Adrenal gland (tissue), 19 donors: ENCODE measurements at places on chromosomes 3 and 15. TPM values are rescaled to one million over a fixed set of nuclear protein-coding genes. Genes with fewer than 3 reads are reported as not detected.

The AADAC gene
- total RNA-seq: 232 TPM

The SNX22 gene
- 1.8 TPM for total RNA-seq

GRCh38 chr3:104992676-104993075 is 374.0 kb upstream of the ALCAM start:
- no peak overlapping the region for H3K27ac ChIP-seq
- H3K36me3 ChIP-seq: no peaks in the 10 kb centered on the region
- H3K27me3 ChIP-seq: no peaks in the 10 kb centered on the region

- no peak for DNase-seq
- peak overlapping the region; percentile 33 for H3K27ac ChIP-seq
- H3K36me3 ChIP-seq: no peaks in the 10 kb centered on the region
- H3K4me1 ChIP-seq: peaks cover 25% of the 10 kb centered on the region
- H3K4me3 ChIP-seq: no peak overlapping the region
These were observed 6.2 kb downstream of the STIMATE start for GRCh38 chr3:52891164-52891563.

The TLR9 gene
- total RNA-seq: 0.06 TPM

GRCh38 chr3:149623824-149624223 is 34.0 kb downstream of the WWTR1 start:
- H3K27ac ChIP-seq: no peak overlapping the region
- no peaks in the 10 kb centered on the region for H3K4me1 ChIP-seq
- DNase-seq: no peak
- no peaks in the 10 kb centered on the region for H3K36me3 ChIP-seq

DNA sequence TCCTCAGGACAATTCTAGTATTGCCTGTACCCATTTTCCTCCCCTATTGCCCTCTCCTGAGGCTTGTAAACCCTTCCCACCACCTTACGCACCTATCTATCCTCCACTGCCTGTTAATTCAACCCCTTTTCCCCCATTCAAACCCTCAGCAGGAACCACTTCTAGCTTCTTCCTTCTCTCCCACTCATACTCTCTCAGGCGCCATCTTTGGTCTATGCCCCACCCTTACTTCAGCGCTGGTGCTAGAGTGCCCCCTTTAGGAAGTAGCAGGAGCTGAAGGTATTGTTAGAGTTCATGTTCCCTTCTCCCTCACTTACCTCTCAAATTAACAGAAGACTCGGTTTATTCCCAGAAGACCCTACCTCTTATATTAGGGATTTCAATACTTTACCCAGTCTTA is 121.8 kb upstream of the NLGN1 start:
- no peak overlapping the region for H3K4me3 ChIP-seq
- H3K27me3 ChIP-seq: no peaks in the 10 kb centered on the region
- H3K4me1 ChIP-seq: no peaks in the 10 kb centered on the region
- DNase-seq: no peak

The LIPC gene
- not detected for total RNA-seq

DNA sequence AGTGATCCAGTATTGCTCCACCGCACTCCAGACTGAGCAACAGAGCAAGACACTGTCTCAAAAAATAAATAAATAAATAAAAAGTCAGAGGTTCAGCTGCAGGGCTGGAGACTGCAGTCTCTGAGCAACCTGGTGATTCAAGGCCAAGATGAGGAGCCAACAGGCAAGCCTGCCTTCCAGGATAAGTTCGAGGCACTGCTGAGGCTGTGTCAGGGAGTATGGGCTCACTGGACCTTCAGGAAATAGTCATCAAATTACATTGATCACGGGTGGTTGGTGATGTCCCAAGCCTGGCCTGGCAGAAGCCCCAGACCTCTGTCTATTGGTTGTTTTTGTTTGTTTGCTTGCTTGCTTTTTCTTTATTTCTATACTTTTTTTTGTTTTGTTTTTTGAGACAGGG is 41.5 kb downstream of the IDH2 start:
- no peaks in the 10 kb centered on the region for H3K36me3 ChIP-seq
- DNase-seq: peak; percentile 13
- no peak overlapping the region for H3K27ac ChIP-seq
- H3K27me3 ChIP-seq: no peaks in the 10 kb centered on the region
- H3K4me3 ChIP-seq: no peak overlapping the region
- H3K4me1 ChIP-seq: peaks cover 13% of the 10 kb centered on the region

The COL6A6 gene
- 0.06 TPM for total RNA-seq

DNA sequence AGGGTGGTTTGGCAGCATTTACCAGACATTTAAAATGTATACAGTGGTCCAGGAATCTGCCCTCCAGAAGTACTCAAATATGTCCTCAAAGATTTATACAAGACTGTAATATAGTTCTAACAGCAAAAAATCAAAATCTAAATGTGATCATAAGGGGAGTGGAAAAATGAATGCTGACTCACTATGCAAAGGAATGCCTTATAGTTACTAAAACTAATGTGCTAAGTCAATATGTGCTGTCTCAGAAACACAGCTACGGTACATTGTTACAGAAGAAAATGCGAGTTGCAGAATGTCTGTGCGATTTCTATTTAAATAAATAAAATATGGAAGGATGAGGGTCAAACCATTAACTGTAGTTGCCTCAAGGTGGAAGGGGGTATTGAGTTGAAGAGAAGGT is 230.1 kb upstream of the UBE2E1 start:
- DNase-seq: no peak
- H3K4me3 ChIP-seq: no peak overlapping the region
- no peaks in the 10 kb centered on the region for H3K4me1 ChIP-seq
- H3K27me3 ChIP-seq: no peaks in the 10 kb centered on the region
- no peaks in the 10 kb centered on the region for H3K36me3 ChIP-seq

The RTP4 gene
- 1.4 TPM for total RNA-seq

DNA sequence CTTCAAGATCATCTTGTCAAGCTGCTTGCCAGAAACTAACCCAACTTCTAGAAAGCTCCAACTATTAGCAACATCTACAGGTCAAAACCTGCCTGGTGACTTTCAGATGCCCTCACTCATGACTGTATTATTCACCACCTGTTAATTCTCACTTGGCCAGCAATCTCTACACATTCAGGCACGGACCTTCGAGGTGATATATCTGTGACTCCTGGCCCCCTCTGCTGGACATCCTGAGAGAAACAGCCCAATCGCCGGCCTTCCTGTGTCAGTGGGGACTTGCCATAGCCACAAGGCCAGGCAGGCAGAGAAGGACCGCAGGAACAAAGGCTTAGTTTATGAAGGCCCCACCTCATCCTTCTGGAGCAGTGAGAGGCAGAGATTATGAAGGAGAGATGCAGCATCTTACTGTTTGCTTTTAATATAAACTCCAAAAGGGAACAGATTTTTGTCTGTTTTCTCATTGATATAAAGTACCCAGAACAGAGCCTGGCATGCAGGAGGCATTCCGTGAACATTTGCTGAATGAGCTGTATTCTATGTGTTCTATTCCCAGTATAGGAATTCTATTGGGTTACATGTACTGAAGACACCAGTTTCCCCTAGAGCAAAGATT is 24.4 kb upstream of the OCA2 start:
- H3K27ac ChIP-seq: no peak overlapping the region
- no peaks in the 10 kb centered on the region for H3K36me3 ChIP-seq
- H3K27me3 ChIP-seq: no peaks in the 10 kb centered on the region
- peak; percentile 84 for DNase-seq

DNA sequence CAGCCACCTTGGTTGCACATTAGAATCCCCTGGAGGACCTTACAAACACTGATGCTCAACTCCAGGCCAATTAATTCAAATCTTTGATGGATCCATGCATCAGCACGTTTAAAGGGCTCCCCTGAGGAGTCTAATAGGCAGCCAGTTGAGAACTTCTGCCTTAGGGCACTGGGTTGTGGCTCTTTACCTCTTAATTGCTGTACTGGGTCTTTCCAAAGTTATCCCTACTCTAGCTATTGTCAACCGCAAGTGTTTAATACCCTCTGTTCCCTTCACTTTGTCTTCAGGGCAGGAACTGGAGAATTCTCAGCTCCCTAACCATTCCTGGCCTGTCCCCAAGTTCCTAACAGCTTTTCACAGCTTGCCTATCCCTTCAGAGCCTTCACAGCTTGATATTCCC is 15.0 kb upstream of the FAM174B start:
- no peak overlapping the region for H3K4me3 ChIP-seq
- H3K27me3 ChIP-seq: no peaks in the 10 kb centered on the region
- H3K27ac ChIP-seq: no peak overlapping the region
- no peak for DNase-seq
- H3K4me1 ChIP-seq: peaks cover 8% of the 10 kb centered on the region

- peaks cover 10% of the 10 kb centered on the region for H3K4me1 ChIP-seq
- H3K27ac ChIP-seq: no peak overlapping the region
- no peaks in the 10 kb centered on the region for H3K36me3 ChIP-seq
- no peaks in the 10 kb centered on the region for H3K27me3 ChIP-seq
- no peak overlapping the region for H3K4me3 ChIP-seq
These were observed 14.7 kb upstream of the DLL4 start for GRCh38 chr15:40914486-40914885.

DNA sequence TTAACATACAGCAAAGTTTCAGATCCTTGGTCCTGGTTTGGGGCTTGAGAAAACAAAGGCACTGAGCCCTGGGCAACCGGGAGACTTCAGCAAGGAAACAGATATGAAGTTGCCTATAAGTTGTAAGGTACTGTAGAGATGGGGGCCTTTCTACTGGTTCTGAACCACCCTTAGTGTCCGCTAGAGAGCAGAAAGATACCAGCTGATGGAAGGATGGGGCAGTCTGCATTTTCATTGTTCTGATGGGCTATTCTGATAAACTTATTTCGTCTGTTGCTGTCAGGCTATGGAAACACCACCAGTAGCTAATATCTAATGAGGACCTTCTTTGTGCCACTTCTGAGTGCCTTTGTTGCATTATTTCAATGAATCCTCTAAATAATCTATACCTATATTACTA is 38.7 kb downstream of the FGD5 start:
- no peak overlapping the region for H3K4me3 ChIP-seq
- H3K4me1 ChIP-seq: no peaks in the 10 kb centered on the region
- H3K36me3 ChIP-seq: no peaks in the 10 kb centered on the region

The NPAP1 gene
- not detected for total RNA-seq

GRCh38 chr15:101568309-101568708 is 78.8 kb upstream of the PCSK6 start:
- no peaks in the 10 kb centered on the region for H3K4me1 ChIP-seq
- H3K27me3 ChIP-seq: no peaks in the 10 kb centered on the region
- no peak for DNase-seq
- no peak overlapping the region for H3K27ac ChIP-seq

DNA sequence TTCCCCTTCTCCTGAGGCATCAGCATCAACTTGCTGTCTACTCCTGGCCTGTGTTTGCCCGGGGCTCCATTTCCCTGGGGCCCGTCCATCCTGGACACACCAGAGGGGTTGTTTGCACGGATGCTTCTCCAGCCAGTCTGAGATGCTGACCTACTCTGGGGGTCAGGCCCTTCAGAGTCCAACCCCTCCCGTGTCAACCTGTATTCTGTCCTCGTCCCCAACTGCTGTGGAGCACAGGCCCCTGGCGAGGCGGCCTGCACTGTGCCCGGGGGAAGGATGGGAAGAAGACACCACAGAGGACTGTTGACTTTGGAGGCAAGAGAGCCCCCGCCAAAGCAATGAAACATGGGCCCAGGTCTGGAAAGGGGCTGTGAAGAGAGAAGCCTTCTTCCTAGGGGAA is 25.8 kb downstream of the ALS2CL start:
- no peaks in the 10 kb centered on the region for H3K36me3 ChIP-seq
- no peaks in the 10 kb centered on the region for H3K27me3 ChIP-seq
- no peak overlapping the region for H3K4me3 ChIP-seq
- H3K4me1 ChIP-seq: no peaks in the 10 kb centered on the region
- DNase-seq: no peak

GRCh38 chr15:99986297-99987118 is 253.3 kb upstream of the LYSMD4 start:
- no peaks in the 10 kb centered on the region for H3K27me3 ChIP-seq
- H3K36me3 ChIP-seq: no peaks in the 10 kb centered on the region
- no peak overlapping the region for H3K4me3 ChIP-seq
- no peak overlapping the region for H3K27ac ChIP-seq
- DNase-seq: no peak

- no peaks in the 10 kb centered on the region for H3K36me3 ChIP-seq
- H3K4me3 ChIP-seq: no peak overlapping the region
- H3K27ac ChIP-seq: no peak overlapping the region
- no peaks in the 10 kb centered on the region for H3K27me3 ChIP-seq
These were observed 22.6 kb upstream of the HDGFL3 start for GRCh38 chr15:83230242-83230641.

GRCh38 chr3:46551615-46552014 is 14.5 kb downstream of the LRRC2 start:
- H3K36me3 ChIP-seq: no peaks in the 10 kb centered on the region
- H3K27me3 ChIP-seq: no peaks in the 10 kb centered on the region
- no peak overlapping the region for H3K27ac ChIP-seq
- H3K4me1 ChIP-seq: no peaks in the 10 kb centered on the region
- no peak overlapping the region for H3K4me3 ChIP-seq

DNA sequence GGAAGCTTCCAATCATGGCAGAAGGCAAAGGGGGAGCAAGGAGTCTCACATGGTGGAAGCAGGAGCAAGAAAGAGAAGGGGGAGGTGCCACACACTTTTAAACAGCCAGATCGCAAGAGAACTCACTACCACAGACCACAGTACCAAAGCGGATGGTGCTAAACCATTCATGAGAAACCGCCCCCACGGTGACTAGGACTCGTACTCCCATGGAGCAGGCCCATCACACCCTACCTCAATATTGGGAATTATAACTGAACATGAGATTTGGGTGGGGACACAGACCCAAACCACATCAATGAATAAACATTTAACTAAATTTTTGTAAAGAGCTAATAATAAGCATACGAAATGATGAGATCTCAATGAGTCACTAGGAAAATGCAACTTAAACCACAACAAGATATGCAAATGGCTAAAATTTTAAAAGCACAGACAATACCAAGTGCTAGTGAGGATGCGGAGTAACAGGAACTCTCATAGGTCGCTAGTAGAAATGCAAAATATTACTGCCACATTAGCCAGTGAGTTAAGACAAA is 10.0 kb downstream of the MRPS25 start:
- no peak overlapping the region for H3K4me3 ChIP-seq
- DNase-seq: no peak
- H3K27me3 ChIP-seq: no peaks in the 10 kb centered on the region
- H3K4me1 ChIP-seq: no peaks in the 10 kb centered on the region
- H3K36me3 ChIP-seq: no peaks in the 10 kb centered on the region
- no peak overlapping the region for H3K27ac ChIP-seq

The C3orf52 gene
- 2.1 TPM for total RNA-seq

The HGD gene
- total RNA-seq: 0.72 TPM

DNA sequence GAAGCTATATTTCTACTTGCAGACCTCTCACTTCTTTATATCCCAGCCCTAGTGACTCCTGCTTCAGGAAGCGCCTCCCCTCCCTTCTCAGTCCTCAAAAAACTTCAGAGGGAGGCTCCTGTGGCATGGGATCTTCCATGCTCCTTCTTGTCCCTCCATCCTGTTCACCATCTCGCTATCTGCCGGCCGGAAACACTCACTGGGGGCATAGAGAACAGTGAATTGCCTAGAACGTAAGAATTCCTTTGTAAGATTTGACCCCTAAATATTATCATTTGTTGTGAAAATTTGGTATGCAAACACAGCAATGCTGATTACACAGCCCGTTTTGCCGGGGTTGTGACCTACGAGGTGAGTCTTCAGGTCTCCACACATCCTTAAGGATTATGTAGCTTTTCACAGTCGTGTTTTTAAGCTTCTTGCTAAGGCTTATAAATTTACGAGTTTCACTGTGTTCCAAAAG is 218.7 kb upstream of the ATP10A start:
- peaks cover 8% of the 10 kb centered on the region for H3K4me1 ChIP-seq
- H3K36me3 ChIP-seq: no peaks in the 10 kb centered on the region
- peak overlapping the region; percentile 15 for H3K27ac ChIP-seq
- DNase-seq: no peak
- no peak overlapping the region for H3K4me3 ChIP-seq

The C2CD4A gene
- 0.67 TPM for total RNA-seq

The GOLGA8J gene
- not detected for total RNA-seq
